ENCODE measurements at places on chromosomes 13 and 19. TPM values are rescaled to one million over a fixed set of nuclear protein-coding genes. Genes with fewer than 3 reads are reported as not detected.

DNA sequence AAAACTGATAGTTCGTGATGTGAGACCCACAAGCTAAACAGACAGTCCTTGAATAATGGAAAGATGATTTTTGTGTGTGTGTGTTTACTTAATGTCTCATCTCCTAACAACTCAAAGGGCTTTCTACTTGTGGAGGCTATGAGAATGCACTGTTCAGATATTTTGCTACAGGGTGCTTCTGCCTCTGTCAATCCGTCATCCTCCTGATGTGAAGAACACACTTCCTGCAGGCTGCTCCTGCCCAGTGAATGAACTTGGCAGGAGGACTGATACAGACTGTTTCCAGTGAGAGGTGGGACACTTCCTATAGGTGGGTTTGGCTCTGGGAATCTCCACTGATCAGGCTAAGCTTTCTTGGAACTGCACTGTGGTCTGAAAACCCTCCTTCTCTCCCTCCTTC is 168.4 kb upstream of the STARD13 start:
- no peak for DNase-seq

DNA sequence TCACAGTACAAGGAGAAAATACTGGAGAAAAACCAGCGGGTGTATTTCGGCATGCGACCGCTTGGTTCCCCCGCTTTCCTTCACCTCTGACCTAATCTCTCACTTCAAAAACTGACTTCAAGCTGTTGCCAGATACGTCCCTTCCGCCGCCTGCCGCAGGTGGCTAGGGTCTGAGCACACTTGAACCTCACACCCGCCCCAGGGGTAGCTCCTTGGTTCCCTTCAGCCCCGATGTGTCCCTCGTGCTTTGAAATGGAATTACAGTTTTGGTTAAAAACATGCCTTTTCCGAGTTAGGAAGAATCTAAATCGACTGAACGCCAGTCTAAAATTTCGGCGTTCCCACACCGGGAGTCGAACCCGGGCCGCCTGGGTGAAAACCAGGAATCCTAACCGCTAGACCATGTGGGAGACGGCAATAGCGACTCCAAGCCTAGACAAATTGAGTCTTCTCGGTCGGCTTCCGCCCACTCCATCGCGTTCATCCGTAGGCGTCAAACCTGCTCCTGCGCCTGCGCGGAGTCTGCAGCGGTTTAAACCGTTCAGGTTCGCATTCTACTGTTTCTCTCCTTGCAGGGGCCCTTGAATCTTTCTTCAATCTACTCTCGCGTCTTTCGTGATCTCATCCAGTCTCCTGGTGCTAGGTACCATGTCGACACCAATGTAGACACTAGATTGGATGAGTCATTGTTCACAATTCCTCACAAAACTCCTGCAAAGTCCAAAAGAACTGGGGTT is 71.5 kb downstream of the NUFIP1 start:
- peak; percentile 97 for DNase-seq

HSD17B14 gene
- total RNA-seq, result 3.4 TPM

DNA sequence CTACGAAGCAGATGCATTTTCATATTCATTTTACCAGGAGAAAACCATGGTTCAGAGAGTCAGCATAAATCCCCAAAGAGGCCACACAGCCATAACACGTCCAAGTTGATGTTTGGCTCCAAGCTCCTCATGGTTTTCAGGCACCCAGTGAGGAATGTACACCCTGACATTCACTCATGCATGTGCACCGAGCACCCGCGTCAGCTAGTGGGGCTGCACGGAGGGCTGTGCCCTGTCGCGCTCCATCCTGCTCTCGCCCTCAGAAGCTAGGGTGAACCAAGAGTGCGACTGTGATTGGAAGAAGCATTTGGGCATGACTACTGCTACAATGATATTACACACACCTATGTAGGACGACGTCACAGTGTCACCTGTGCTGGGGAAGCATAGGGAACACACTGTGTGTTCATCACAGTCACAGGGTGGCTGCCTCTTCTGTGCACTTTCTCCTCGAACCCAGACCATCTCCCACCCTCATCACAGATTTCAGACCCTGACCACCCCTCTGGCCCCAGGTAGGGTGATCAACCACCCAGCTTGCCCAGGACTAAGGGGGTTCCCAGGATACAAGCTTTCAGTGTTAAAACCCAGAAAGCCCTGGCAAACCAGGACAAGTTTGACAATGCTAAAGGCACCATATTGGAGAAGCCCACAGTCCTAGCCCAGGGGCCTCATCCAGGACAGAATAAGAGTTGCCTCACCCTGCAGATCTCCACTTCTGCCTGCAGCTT is 148.6 kb upstream of the ZNF507 start:
- DNase-seq, result no peak

PET100 gene
- total RNA-seq, result 17.5 TPM

DNA sequence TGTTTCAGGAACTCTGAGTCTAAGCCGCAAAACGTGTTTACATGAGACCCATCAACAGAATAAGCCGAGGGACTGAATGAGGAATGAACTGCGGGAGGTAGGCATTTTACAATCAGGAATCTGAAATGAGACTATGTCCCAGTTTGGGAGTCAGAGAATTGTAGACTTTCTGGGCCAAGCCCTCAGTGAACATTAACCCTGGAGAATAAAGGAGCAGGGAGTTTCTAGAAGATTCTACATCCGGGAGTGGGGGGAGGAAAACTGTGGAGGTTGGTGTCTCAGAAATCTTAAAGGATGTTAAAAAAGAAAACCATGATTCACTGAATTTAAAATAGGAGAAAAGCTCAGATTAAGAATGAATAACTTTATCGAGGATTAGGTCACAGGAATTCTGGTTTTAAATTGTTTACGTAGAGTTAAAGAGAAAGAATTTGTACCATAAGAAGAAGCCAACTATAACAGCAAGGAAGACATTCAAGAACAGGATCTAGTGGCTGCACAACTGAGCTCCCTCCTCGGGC is 18.5 kb downstream of the RFX2 start:
- no peak for DNase-seq

DNA sequence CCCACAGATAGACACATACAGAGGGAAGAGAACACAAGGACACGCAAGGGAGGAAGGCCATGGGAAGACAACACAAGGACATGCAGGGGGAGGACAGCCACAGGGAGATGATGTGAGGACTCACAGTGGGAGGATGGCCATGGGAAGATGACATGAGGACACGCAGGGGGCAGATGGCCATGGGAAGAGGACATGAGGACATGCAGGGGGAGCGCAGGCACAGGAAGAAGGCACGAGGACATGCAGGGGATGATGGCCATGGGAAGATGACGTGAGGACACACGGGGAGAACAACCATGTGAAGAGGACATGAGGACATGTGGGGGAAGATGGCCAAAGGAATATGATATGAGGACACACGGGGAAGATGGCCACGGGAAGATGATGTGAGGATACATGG is 84.7 kb downstream of the UQCRFS1 start:
- DNase-seq, result no peak

- no peak for DNase-seq
Observed at GRCh38 chr19:51600940-51601580, 29.1 kb downstream of the SIGLEC5 start.

ELOF1 gene
- 15.4 TPM for total RNA-seq

CEACAM8 gene
- total RNA-seq, result 0.11 TPM

DNA sequence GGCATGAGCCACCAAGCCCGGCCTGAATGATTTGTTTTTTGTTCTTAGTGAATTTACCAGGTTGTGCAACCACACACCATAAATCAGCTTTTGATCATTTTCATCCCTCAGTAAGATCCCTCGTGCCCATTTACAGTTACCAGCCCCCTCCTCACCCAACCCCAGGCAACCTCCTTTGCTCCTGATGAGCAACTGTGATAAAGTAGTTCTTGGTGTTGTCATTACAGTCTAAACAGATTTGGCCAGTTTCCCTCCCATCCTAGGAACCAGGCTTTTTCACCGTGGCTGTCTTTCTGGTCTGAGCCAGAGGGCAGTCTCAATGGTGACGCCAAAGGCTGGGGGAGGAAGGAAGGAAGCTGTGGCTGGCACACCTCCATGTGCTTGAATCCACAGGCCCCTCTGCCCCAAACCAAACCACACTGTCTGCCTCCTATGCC is 61.2 kb upstream of the WDFY2 start:
- DNase-seq, result no peak
